ENCODE measurements at places on chromosomes 5 and 9.

DNA sequence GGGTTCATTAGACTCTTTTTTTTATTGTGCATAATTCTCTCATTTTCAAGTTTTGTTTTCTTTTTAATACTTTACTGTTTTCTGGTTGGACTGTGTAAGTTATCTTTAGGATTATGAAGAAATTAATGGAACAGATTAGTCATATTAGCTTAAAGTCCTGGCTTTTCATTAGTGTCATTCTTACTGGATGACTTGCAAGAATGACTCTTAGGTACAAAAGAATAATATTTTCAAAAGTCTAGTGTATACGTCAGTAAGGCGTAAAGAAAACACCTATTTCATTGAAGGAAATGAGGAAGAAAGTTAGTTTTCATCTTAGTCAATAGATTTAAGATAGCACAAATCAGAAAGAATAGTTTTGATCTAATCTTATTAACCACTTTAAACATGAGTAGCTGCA, 20.4 kb downstream of the UHRF2 start:
- DNase-seq = no peak

DNA sequence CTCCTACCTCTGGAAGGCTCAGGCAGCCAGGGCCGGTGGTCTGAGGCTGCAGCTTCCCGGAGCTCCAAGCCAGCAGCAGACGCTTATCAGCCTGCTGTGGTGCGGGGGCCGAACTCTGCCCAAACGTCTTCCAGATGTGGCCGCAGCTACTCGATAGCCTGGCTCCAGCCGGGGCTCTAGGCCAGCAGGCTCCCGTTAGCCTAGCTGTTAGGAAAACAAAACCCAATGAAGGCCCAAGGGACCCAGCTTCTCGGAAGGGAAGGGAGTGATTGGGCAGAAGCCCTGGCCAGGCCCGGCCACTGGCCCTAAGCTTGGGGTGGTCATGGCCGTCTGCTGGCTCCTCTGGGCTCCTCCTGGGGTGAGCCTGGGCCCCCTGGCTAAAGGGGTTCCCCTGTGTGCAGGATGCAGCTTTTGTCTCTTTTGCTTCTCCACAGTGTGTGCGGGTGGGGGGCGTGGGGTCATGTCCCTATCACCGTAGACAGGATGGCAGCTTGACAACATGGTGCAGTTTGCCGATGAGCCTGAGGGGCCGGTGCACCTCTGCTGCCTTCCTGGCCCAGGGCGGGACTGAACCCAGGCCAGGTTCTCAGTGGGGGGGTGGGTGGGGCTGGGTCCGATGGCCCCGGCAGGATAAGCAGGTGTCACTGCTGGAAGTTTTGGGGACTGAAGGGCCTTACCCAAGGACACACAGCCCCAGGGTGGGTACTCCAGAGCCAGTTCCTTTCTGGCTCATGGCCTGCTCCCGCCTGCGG, 18.7 kb downstream of the MYMK start:
- DNase-seq = no peak

GRCh38 chr9:135939351-135940265, 21.6 kb downstream of the UBAC1 start:
- DNase-seq = peak; percentile 58

GRCh38 chr9:21047281-21047691, 15.8 kb upstream of the HACD4 start:
- no peak for DNase-seq

DNA sequence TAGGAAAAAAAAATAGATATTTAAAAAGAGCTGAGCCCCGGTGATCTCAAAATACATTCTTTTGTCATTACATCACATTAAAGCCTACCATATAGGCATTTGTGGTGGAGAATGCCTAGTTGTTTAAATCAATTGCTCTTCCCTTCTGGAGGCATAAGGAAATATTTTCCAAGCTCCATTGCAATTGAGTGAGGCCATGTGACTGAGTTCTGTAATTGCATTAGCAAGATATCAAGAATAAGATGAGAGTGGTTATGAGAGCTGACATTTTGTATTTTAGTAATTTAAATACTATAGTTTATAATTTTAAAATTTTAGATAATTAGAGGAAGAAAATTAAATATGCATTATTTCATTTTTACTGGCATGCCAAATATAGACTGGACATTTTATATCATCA, 1195.9 kb downstream of the DTWD2 start:
- DNase-seq = no peak

GRCh38 chr9:121185178-121185745, 16.4 kb downstream of the RAB14 start:
- DNase-seq = no peak

GRCh38 chr5:115439042-115439441, 105.5 kb downstream of the FEM1C start:
- DNase-seq = no peak

DNA sequence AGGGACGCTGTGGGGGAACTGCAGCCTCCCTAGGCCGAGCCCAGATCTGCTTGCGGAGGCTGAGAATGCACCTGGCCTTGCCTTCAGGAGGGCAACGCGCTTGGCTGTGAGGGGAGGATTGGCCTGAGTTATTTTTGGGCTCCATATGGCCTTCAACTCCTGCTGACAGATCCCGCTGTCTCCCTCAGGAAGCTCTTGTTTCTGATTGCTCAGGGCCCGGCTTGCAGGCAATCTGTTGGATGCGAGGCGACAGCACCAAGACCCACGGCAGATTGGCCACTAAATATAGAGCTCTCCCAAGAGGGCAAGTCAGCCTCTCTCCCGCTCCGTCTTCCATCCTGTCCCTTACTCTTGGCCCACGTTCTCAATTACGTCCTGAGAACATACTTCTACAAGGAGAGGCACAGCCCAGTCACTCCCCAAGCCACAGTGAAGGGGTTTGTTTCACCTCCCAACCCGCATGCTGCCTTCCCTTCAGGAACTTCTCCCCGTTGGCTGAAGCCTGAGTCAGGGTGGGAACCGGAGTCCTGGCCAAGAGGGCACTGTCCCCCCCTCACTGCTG, 53.6 kb downstream of the RASGEF1C start:
- no peak for DNase-seq
